AG04449 (cell line): ENCODE measurements at places on chromosomes 4 and X.

DNA sequence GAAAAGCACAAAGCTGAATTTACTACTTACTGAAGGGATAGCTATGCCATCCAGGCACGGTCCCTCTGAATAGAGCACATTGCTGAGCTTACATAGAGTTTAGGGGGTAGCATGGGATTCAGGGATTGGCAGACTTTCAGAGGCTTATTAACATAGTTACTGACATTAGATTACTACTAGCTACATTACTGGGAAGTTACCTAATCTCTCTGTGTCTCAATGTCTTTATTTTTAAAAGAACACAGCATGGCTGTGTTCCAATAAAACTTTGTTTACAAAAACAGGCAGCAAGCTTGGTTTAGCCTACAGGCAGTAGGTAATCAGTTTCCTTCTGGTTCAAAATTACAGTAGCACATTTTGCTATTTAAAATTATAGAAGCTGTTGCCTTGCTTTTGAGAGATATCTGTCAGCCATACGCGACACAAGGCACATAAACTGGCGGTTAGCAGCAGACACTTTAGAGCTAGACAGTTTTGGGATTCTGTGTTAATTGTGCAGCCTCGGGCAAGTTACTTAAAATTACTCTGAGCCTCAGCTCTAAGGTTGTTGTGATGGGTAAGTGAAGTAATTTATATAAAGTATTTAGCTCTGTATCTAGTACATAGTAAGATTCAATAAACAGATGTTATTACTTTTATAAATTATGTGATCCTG lies 6.9 kb downstream of the KLHL8 start:
- DNase-seq, result no peak

GRCh38 chr4:137471461-137471860 lies 60.8 kb downstream of the PCDH18 start:
- DNase-seq, result no peak

DNA sequence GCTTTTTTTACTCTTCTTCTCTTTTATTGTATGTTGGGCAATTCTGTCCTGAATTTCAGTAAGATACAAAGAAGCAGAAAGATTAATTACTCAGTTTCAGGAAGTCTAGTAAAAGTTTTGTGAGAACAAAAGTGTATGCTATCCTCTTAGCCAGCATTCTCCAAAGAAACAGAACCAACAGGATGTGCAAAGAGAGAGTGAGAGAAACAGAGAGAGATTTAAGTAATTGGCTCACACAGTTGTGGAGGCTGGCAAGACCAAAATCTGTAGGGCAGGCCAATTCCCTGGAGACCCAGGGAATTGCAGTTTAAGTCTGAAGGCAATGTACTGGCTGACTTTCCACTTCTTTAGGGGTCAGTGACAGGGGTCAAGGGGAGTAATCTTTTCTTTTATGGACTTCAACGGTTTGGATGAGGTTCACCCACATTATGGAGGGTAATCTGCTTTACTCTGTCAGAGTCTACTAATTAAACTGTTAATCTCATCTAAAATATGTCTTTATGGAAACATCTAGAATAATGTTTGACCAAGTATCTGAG lies 59.2 kb upstream of the SLC39A8 start:
- DNase-seq, result no peak

DNA sequence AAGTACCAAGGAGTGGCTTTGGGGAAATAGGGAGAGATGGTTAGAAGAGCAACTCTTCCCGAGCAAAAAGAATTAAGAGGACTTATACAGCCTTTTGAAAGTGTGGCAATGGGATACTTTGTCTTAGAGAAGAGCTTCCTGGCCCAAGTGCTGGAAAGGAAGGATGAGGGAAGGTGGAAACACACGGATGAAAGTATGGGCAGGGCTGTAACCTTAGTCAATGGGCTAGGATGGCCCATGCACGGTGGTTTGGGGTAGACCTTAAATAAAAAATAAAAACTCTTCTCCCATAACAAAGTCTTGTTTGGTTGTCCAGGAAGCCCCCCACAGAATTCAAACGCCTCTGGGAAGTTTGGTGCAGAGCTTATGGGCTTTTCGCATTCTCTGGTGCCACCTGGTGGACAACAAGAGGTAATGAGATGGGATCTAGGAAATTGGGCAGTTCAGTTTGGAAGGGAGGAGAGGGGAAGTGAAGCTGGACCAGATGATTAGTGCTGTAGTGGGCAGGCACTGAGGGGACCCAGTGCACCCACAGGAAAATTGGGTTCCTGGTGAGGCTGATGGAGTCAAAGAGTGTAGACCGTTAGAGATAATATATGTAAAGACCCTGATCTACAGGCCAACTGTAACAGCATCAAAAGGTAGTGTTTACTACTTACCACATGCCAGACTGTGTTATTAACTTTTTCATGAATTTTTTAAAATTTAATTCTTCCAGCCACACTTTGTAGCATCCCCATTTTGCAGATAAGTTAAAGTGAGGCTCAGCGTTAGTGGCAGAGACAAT lies 13.8 kb upstream of the ENOX2 start:
- DNase-seq, result no peak

DNA sequence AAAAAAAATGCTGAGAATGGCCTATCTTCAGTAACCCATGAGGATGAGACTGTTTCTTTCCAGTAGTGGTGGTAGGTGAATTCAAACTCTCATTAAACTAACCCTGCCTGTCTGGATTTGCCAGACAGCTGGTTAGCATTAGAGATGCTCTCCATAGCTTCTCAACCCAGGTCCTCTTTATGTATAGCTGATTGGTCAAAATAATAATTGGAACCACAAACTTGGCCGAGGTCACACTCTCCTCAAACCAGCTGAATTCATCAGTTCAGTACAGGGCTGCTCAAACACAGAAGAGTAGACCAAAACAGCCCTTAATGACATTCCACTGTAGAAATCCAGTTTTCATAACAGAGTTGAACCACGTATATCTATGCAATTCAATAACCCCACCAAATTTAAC lies 85.3 kb downstream of the HCCS start:
- peak; percentile 28 for DNase-seq

DNA sequence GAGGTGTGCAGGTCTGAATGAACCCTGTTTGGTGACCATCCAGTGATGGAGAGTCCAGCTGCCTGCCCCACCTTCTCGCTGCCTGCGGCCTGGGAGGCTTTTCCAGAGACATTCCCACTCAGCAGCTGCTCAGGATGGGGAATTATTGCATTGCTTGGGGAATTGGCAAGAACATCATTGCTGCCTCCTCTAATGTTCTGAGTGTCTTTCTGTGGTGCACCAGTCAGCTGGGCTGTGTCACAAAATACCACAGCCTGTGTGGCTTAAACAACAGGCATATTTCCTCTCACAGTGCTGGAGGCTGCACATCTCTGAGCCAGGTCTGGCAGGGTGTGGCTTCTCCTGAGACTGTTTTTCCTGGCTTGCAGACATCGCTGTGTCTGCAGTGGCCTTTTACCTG lies 86.8 kb upstream of the AFAP1 start:
- no peak for DNase-seq

- DNase-seq, result no peak
Observed at GRCh38 chr4:1052231-1052671, 40.8 kb downstream of the FGFRL1 start.

DNA sequence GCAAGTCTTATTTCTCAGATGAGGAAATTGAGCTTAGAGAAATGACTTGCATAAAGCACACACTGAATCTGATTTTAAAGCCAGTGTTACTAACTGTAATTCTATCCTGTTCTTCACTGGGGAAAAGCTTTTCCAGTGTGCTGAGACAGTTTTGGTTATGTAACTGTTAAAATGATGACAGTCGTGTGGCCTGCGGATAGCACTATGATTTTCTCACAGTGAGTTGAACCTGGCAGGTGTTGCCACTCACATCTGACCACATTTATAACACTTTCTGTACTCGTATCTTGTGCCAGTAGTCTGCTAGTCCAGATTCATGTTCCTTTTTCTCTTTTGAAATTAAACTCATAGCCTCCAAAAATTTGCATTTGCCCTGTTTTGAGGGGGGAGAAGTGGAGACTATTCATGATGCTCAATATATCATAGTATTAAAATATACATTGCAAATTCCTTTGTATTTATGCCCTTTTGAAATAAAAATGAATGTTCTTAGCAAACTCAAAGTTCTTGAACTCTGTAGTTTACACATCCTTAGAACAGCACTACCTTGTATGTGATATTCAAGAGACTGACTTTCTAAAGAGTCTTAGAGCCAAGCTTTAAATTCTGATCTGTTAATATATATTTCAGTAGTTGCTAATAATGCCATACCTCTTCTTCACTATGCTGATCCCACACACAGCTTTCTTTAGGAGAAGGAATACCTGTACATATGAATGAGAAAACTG lies 132.3 kb downstream of the PDLIM5 start:
- DNase-seq, result no peak

GRCh38 chr4:127047930-127048329 lies 584.8 kb upstream of the INTU start:
- DNase-seq, result no peak

DNA sequence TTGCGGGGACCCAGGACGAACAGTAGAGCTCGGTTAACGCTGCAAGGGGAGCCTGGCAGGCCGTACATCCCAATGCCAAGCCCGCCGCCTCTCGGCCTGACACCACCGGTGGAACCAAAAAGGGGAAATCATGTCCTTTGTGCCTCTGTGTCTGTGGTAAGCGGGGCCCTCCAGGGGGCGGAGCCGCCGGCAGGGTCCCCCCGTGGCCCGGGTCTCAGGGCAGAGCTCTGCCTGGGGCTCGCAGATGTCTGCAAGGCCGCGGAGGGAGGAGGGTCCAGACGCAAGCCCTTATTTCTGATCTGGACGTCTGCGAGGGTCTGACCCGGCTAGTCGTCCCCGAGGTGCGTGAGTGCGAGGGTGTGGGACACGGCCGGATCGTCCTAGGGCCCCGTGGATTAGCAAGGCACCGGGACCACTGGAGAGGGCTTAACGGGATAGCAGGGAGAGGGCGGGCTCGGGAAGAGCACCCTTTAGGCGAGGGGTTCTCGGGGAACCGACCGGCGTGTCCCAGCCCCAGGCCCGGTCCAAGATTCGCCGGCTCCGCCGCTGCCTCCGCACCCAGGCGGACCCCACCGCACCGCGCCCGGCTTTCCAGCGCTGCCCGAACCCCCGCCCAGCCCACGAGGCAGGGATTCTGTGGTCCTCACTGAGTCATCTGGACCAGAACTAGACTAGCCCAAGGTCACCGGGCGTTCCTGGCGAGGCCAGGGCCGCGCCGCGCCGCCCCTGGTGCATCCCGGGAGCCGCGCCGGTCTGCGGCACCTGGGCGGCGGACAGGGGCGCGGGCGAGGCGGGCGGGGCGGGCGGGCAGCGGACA lies 863 bp upstream of the FAM193A start:
- DNase-seq, result no peak

DNA sequence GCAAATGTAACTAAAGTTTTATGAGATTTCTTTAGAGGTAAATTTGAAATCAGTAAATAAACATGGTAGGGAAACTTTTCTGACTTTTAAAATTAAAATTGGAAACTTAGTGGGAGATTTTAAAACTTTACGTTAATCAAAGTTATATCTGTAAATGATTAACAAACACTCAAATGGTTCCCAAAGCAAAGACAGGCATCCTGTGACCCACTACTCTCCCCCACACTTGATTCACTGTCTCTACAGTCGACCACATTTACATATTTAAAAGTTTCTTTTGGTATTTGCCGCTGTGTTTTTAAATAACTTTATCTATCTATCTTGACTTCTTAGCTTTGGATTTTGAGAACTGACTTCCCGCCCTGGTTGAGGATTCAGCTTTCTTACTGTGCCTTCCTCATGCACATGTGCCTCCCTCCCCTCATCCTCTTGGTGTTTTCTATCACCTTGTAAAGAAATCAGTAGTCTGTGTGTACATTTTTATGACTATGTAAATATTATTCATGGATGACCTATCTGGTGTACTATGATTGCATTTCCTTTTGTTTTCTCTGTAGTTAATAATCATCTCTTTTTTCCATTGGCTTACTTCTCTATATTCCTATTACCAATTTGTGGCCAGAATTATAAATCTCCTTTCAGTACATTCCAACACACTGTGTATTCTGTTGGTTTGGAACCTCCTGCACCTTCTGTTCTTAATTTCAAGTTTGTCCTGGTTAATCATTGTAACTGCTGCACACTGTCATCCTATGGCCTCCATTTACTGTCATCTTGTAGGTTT lies 72.6 kb downstream of the WWC2 start:
- no peak for DNase-seq

DNA sequence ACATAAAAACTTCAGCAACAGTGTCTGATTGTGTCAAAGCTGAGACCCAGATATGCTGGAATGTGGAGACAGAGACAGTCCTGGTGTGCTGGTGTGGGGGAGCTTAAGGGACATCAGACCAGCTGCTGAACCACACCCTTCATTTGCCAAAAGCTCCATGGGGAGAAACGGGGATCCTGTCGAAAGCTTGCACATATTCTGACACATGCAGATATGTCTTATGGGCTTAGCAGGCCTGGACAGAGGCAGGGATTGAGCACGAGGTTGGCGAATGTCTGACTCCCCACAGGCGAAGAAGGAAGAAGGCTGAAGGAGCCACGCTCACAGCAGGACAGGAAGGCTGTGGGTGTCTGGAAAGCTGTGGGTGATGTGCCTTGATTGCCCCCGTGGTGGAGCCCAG lies 72.1 kb upstream of the ACSL1 start:
- no peak for DNase-seq

- no peak for DNase-seq
Observed at GRCh38 chrX:104929324-104929723, 291.2 kb downstream of the TEX13A start.

DNA sequence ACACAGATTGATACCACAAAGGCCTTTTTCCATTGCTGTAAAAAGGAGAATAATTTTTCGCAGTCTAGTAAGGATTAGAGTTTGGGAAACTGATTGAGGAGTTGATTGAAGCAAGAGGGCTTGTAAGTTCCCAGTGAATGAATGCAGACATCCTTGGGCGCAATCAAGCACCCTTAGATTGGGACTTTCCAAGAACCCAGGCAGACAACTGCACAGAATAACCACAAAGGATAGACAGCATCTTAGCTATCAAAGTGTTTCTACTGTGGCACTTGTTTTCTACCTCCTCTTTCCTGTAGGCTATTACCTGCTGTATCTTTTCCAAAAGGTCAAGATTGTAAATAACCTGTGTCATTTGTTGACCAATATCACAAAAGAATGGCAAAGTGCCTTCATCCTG lies 2.6 kb downstream of the COX18 start:
- DNase-seq, result no peak

GRCh38 chr4:51884055-51884454 lies 41.1 kb downstream of the DCUN1D4 start:
- DNase-seq, result no peak

DNA sequence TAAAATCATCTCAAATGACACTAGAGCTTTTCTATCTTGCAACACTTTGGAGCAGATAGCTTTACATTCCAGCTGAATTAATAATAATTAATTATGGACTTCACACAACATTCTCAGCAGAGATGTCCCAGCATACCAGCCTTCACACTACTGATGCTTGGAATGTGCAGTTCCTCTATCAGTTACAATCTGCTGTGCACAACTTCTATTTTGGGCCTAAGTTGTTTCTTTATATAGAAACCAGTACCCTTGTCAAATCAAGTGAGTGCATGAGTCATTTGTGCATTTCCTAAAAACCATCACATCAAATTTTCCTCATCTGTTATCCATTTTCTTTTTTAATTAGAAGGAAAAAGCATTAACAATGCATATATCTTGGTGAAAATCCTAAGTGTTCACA lies 8.8 kb upstream of the RASL11B start:
- peak; percentile 74 for DNase-seq

GRCh38 chrX:41720125-41720779 lies 3.7 kb upstream of the GPR82 start:
- DNase-seq, result no peak
